SJCRH30 (cell line): ENCODE measurements at places on chromosomes 2 and 18.

DNA sequence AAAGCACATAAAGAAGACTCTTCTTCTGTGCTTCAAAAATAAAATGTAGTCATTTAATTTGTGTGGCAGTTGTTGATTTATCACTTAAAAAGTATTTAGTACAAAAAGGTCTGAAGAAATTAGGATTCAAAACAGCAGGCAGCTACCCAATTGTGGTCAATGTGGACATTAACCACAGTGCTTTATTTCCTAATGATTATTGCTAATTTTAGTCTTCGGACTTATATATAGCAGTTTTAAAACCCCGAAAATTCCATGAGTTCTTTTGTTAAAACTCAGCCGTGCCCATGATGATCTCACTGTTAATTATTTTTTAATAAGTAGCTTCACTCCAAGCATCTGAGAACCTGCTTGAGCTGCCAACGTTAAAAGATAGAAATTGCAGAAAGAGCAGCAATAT is 594.3 kb downstream of the STK39 start:
- no peak for DNase-seq

DNA sequence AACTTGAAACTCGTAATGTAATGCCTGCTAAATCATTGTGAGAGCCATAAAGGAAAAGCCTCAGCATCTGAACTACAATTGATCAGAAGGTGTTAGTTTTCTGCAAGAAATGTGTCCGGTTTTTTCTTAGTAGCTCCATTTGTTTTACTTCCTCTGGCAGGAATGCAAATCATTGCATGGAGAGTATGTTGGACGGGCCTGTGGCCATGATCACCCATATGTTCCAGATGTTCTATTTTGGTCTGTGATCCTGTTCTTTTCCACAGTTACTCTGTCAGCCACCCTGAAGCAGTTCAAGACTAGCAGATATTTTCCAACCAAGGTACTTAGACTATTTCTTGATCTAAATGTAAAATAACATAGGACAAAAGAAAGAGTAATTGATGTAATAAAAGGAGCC is 126.6 kb downstream of the DPP4 start:
- DNase-seq, result no peak

- no peak for DNase-seq
These were observed 247.5 kb upstream of the CDH20 start for GRCh38 chr18:61085761-61086160.

GRCh38 chr2:114040826-114041225 is 150.9 kb downstream of the ACTR3 start:
- DNase-seq, result no peak
